ENCODE measurements at places on chromosomes 4 and X.
A peak's percentile ranks its signal among the peaks of the same experiment; 100 is the strongest.

GRCh38 chr4:189974056-189974455, 33.4 kb downstream of the FRG1 start:
- peak; percentile 8 for DNase-seq

GRCh38 chr4:165813606-165814005, 59.4 kb upstream of the TLL1 start:
- DNase-seq = no peak

- DNase-seq = no peak
These were observed 125.7 kb downstream of the CAMK2D start for GRCh38 chr4:113635739-113636437.

DNA sequence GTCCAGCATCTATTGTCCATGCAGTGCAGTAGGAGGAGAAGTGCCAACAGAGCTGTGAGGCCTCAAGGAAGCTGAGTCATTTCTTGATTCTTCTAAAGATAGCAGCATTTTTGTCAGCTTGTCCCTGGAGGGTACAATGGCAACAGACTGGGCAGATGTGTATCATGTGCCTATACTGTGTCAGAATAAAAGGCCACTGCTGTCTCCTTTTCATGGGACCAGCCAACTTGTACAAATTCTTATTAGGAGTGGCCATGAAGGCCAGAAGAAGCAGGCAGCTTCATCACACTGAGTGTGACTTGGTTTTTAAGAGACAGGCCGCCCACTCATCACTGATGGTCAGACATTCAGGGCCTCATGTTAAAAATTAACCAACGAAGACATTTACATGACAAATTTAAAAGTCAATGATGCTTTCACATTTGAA, 185.0 kb upstream of the FAM241A start:
- DNase-seq = peak; percentile 90

DNA sequence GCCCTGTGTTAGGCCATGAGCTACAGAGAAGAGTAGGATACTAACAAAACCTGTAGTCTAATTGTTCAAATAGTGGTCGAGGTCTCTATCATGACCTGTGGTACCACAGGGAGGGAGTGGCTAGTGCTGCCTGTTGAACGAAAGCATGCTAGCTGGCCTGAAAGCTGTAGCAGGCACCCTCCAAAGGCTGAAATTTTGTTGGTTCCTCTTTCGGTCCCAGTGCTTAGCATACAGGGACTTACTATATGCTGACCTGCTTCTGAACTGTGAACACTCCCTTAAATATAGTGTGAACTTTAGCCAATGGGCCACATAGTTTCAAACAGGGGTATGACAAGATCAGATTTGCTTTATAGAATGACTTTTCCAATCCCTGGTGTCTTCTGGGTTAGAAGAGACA, 113.4 kb downstream of the PJA1 start:
- DNase-seq = no peak

DNA sequence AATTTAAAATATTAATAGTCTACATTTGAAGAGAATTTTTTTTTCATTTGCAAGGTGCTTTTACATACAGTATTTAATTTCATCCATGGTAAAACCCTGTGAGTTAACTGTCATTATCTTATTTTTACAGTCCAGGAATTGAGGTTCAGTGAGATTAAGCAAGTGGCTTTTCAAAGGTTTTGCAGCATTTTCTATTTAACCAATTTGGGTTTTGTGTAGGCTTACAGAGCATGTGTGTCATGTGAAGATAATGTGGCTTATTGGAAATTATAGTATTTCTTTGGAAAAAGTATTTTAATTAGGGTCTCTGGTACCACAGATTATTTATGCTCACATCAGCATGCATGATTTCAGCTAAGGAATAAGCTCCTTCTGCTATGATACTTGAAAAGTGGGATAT, 4.5 kb downstream of the XK start:
- DNase-seq = no peak

GRCh38 chr4:23903859-23904438, 14.1 kb upstream of the PPARGC1A start:
- no peak for DNase-seq

GRCh38 chr4:65791812-65792308, 121.6 kb upstream of the EPHA5 start:
- DNase-seq = peak; percentile 15

DNA sequence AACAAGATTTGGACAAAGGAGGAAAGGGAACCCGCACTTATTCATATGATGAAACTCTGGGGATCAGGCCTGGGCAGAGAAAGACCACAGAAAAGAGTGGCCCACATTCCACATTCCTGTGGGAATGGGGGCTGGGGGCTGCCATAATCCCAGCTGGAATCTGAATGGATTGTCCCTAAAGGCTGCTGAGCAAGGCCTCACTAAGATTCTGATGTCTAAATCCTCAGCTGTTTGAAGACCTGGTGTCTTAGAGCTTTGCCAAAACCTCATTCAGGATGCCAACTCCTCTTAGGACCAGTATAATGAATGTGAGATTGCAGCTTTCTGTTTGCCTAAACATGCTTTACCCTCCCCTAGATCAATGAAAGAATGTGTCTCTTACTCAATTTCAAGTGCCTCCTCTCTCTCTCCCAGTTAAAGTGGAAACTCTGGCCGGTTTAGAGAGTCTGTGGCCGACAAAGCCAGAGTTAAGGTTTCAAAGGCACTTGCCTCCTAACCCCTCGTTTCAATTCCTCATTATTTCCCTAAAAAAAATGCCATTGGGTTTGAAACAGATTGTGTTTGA, 33.3 kb upstream of the GPC4 start:
- DNase-seq = no peak

- no peak for DNase-seq
These were observed 38.2 kb downstream of the PPP1R2C start for GRCh38 chrX:42739741-42740140.

DNA sequence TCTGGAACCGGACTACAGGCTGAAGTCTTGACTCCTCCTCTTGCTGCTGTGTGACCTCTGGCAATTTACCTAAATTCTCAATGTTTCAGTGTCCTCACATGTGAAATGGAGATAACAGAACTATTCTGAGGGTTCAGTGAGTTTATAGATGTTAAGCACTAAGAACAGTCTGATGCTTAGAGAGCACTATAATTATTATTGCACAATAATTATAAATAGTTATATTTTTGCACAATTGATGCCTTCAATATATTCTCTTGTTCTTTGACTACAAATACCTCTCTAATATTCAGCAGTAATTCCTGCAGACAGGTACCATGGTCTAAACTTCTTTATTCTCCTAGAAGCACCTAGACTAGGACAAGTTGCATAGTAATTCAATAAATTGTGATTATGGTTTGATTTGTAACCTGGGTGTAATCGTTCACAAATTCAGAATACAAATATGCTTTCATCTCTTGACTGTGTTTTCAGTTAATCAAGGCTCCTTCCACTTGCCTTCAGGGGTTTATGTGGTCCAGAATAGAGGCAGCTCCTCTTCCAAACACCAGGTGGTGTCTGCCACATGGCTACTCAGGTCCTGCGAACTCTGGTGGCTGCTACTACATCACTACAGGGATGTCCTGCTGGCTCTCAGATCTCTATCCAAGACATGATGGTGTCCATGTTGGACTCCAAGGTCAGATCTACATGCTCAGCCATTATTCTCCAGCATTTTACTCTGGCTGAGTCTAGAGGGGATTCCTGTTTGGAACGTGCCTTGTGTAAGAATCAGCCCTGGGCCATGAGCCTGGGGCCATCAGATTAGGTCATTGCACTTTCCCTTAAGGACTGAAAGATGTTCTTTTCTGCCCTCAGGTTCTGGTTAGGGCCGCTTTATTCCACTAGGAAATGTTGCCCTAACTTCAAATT, 103.4 kb downstream of the QRFPR start:
- peak; percentile 39 for DNase-seq

GRCh38 chrX:40050532-40050931, 47.2 kb downstream of the BCOR start:
- no peak for DNase-seq

GRCh38 chr4:45408996-45409395, 682.6 kb upstream of the GNPDA2 start:
- DNase-seq = no peak

DNA sequence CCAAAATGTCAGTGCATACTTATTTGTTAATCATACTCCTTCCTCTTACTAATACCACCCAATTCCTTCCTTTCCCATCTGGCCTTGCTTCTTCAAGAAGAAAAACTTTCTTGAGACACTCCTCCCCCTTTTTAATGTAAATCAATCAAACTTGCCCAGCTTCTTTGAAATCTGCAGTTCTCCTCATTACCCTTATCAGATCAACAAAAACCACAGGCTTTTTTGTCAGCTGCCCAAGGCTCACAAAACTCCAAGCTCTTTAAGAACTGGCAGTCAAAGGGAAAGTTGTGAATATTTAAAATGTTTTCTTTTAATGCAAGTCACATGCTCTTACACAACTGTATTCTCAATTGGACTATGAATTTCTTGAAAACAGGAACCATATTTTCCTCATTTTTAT, 11.3 kb upstream of the MYOZ2 start:
- no peak for DNase-seq

GRCh38 chr4:183852910-183853547, 52.1 kb upstream of the STOX2 start:
- DNase-seq = no peak

DNA sequence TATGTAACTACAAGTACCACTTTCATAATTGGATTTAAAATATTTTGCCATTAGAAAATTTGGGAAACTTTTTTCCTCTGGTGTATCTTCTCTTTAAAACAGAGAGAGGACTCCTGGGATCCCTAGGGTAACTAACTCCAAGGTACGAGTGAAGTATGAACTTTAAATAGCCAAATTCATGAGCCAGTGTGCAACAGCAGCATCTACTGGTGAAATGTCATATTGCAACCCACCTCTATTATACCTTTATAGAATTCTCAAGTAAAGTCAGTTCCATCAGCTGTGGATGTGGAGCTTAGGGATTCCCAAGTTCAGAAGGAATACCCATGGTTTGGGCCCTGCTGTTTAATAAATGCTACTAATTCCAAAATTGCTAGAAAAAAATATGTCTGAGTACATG, 282.7 kb upstream of the TAPT1 start:
- peak; percentile 22 for DNase-seq

- no peak for DNase-seq
These were observed 805.3 kb downstream of the C4orf33 start for GRCh38 chr4:129901205-129901604.

- DNase-seq = peak; percentile 52
These were observed 332.5 kb downstream of the PDGFC start for GRCh38 chr4:156638925-156639605.

DNA sequence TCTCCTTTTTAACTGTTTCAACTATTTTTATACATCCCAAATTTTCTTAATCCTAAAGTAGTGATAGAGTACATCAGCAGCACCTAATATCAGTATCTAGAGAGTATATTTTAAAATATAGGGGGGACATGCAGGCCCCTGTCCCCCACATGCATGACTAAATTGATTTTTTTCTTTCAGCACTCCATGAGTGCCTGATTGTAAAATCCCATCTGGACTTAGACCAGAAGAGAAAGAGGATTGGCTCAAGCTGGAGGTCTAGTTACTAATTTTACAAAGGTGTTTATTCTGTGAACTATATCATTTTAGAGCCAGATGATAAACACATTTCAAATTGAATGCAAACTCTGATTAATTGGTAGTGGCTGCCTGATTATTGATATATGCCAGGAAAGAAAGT, 1533.9 kb upstream of the PABPC4L start:
- DNase-seq = no peak

GRCh38 chr4:14096396-14096965, 469.0 kb upstream of the BOD1L1 start:
- DNase-seq = peak; percentile 73

- DNase-seq = no peak
These were observed 39.1 kb downstream of the HTT-AS start for GRCh38 chr4:3035249-3035648.

GRCh38 chr4:88880501-88881226, 176.3 kb downstream of the FAM13A start:
- DNase-seq = no peak

DNA sequence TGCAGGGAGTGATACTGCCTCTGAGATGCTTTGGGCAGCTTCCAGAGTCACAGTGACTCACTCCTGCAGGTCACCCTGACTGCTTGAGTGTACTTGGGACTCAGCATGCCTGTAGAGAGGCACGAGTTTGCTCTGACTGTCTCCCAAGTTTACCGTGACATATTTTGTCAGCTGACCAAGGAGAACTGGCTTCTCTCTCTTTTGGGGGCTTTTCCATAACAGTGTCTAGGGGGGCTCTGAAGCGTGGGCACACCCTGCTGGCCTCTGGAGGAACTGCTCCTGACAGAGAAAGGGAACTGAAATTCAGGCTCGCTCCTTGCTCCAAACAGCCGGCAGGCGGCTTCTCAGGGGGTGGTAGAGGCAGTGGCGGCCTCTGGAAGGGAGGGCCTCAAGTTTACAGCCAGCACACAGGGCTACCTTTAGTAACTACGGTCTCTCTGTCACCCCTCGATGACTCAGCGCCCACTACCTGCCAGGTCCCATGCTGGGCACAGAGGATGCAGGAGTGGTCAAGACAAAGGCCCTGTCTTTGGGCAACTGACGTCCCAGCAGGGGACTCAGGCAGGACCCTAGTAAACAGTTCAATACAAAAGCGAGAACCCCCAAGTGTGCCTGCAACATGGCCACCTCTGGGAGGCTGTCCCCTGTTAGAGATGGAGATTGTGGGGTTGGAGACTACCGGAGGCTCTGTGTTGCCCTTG, 17.8 kb downstream of the ZNF185 start:
- peak; percentile 65 for DNase-seq

DNA sequence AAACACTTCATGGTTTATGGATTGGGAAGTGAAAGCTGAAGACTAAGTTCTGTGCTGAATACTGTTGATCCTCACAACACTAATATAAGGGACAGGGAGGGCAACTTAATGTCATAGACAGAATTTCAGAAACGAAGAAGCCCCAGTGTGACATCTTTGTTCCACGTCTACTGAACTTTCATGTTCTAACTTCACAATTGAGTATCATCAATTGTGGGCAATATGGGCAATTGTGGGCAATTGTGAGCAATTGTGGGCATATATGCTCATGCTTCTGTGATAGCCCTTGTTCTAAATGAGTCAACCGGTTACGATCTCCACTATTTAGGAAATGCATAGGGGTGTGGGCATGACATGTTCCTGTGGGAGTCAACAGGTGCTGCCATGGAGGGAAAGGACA, 33.7 kb downstream of the CYBB start:
- DNase-seq = no peak

- no peak for DNase-seq
These were observed 71.5 kb downstream of the SORBS2 start for GRCh38 chr4:185740471-185740873.

DNA sequence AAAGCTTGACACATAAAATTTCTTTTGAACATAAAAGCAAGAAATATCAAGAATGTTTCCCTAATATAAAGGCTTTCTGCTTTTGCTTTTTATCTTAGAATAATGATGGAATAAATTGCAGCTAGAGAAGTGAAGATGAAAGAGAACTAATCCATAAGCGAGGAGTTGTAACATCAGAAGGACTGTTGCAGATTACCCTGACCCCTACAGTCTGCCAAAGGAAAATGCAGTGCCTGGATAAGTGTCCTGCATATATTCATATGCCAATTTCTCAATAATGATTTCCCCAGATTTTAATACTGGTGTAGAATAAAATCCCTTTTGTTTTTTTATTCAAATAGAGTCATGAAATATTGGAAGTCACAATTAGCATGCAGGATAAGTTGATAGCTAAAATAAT, 115.9 kb downstream of the MAGEC2 start:
- peak; percentile 3 for DNase-seq
